ENCODE measurements at places on chromosomes 11 and 22.

DNA sequence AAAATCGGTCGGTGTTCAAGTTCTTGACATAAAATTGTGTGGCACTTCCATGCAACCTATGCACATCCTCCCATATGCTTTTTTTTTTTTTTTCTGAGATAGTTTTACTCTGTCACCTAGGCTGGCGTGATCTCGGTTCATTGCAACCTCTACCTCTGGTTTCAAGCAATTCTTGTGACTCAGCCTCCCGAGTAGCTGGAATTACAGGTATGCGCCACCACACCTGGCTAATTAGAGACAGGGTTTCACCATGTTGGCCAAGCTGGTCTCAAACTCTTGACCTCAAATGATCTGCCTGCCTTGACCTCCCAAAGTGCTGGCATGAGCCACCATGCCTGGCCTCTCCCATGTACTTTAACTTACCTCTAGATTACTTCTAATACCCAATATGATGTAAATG is 15.0 kb downstream of the GLB1L3 start:
- no peak for DNase-seq

- no peak for DNase-seq
Observed at GRCh38 chr22:43881091-43882061, 10.4 kb downstream of the PNPLA5 start.

DNA sequence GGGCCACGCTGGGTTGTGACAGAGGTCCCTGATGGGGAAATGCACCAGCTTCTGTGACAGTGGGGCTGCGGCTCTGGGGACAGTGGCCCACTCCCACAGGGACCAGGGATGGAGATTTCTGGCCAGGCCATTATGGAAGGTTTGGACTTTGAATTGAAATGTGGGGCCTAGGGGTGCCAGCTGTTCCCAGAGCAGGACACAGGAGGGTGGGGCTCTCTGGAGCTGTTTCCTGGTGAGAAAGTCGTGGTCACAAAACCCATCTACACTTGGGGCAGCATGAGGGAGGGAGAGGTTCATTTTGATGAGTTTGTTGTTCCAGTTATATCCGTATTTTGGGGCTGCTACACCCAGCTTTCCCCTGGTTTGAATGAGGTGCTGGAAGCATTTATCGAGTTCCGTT is 52.2 kb downstream of the LRP5 start:
- no peak for DNase-seq

DNA sequence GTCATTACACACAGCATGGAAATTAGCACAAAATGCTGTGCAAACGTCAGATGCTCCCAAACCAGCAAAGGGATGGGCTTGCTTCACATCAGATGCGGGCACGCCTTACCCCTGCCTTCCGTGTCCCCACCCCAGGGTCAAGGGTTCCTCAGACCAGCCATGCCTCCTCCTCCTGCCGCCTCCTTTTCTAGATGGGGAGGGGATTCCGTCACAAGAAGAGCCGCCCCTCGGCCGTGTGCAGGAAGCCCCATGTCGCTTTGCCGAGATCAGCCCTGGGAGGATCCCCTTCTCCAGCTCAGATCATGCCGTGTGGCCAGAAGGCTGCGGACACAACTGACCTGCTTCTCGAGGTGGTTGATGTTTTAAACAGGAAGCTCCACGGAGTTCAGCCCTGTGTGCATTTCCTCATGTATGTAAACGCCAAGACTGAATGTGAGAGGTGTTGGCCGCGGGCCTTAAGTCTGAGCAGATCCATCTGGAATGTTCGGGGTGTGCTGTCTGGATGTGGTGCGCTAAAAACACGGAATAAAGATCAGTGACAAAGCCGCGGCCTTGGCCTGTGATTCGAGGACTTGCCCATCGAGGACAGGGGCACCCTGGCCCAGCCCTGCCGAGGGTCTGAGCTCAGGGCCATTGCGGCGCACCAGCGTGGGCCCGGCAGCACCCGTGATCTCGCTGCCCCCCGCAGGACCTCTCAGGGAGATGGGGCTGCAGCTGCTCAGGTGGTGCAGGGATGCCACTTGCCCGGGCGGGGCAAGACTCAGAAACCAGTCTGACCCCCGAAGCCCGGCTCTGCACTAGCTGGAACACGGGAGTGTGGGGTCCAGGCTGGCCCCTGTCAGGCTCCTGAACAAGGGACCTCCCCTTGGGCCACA is 412.9 kb downstream of the TBC1D22A start:
- no peak for DNase-seq

- DNase-seq = no peak
Observed at GRCh38 chr11:31617246-31617645, 107.7 kb downstream of the ELP4 start.

- DNase-seq = peak; percentile 36
Observed at GRCh38 chr11:25775603-25776002, 556.3 kb upstream of the ANO3 start.

DNA sequence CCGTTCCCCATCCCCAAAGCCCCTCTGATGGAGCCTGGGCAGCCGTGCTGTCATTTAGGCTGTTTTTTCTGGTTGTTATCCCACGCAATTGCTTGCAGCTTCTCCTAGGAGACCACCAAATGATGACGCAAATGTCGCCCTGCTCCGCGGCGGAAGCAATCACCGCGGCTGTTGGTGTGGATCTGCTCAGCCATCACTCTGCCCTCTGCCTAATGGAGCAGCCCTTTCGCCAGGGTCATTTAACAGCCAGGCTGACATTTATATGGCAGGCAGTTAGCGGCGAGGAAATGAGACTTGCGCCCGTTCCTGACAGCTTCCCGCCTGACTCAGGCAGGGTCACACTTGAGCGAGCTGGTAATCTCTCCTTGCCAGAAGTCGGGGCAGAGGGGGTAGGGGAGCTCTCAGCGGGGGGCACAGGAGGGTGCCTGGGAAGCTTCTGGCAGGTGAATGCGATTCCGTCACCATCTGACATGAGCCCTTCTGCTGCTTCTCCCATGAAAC is 97.9 kb upstream of the RTL6 start:
- no peak for DNase-seq

DNA sequence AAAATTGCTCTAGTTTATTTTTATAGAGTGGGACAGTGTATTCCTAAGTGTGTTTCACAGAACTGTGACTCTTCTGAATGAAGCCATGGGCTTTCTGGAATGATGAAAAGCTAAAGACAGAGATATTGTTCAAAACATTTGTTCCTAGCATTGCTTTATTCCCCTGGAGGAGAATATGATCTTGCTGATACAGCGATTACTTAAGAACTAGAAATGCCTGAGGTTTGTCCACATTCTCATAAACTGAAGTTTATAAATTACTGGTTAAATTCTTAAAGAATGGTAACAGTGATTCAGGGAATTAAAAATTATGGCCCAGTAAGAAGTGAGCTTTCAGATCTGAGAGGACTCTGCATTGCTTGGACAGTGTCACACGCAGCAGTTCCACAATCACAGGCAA is 690.3 kb downstream of the FAM181B start:
- no peak for DNase-seq

DNA sequence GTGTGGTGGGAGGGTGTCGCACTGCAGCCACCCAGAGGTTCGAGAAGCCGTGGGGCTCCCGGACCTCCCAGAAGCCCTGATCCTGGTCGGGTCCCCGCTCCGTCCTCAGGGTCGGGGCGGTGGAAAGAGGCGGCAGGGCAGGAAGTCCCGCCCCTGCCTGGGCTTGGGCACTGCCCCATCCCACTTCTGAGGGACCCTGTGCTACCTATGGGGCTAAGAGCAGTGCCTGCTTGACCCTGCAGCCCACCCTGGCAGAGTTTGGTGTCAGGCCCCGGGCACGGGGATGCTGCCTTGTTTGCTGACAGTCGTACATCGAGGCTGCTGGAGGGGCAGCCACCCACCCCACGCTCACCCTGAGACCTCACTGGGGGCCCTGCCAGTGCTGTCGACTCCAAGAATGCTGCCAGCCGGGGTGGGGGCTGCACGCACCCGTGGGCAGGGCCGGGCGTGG is 19.4 kb downstream of the RNH1 start:
- no peak for DNase-seq

GRCh38 chr11:69295079-69295994 is 1.4 kb downstream of the MYEOV start:
- DNase-seq = no peak

- no peak for DNase-seq
Observed at GRCh38 chr11:47891886-47892285, 43.7 kb upstream of the NUP160 start.

- DNase-seq = no peak
Observed at GRCh38 chr22:36644333-36644757, 59.2 kb downstream of the CACNG2 start.

- no peak for DNase-seq
Observed at GRCh38 chr11:20303391-20303965, 60.0 kb upstream of the HTATIP2 start.

GRCh38 chr22:26393929-26394328 is 35.1 kb upstream of the ASPHD2 start:
- DNase-seq = no peak

- DNase-seq = no peak
Observed at GRCh38 chr22:47775686-47776085, 1013.2 kb downstream of the TBC1D22A start.

GRCh38 chr11:1410366-1411291 is 20.9 kb downstream of the BRSK2 start:
- no peak for DNase-seq

DNA sequence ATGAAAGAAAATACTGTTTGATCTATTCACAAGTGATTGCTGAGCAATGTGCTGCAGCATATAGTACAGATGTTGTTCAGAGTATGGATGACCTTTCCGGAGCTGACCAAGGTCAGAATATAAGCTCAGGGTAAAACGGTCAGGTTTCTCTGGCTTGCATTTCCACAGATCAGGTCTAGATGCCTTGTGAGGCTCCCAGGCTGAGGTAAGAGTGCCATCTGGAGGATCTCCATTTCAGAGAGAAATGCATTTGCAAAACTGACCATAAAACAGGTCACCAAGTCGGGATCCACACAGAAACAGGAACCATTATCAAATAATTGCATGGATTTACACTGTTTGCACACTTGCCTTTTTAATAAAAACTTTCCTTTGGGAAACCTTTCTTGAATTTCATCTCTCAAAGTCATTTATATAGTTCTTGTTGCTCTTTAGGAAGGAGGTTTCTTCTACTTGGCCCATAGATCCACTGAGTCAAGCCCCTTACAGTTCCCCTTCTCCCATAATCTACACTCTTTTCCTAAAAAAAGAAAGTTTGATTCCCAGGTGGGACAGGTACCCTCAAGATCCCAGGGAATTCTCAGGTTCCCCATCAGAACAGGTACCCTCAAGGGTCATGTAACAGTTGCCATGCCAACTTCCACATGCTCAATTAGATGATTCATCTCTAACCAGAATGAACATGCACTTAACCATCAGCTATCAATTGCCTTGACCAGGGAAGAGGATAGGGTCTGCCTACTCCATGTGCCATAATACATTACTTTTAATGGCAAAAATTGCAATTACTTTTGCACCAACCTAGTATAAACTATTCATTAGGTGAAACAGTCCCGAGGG is 25.0 kb upstream of the TMPRSS5 start:
- peak; percentile 72 for DNase-seq

DNA sequence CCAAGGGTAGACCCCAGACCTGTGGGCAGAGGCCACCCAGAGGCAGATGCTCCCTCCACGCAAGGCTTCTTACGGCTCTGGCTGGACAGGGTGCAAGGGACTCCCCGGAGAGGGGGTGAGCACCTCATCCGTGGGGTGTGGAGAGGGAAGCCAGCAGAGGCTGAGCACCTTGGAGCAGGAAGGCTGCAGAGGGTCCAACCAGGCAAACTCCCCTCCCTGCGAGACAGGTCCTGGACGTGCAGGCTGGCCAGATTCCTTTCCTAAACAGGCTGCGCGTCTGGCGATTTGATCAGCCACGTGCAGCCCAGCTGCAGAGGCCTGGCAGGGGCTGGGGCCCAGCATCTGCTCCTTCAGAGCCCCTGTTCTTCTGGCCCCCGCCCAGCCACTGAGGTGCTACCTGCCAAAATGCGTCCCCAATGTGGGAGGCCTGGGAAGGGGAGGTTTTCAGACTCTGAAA is 49.3 kb downstream of the WNT11 start:
- no peak for DNase-seq

DNA sequence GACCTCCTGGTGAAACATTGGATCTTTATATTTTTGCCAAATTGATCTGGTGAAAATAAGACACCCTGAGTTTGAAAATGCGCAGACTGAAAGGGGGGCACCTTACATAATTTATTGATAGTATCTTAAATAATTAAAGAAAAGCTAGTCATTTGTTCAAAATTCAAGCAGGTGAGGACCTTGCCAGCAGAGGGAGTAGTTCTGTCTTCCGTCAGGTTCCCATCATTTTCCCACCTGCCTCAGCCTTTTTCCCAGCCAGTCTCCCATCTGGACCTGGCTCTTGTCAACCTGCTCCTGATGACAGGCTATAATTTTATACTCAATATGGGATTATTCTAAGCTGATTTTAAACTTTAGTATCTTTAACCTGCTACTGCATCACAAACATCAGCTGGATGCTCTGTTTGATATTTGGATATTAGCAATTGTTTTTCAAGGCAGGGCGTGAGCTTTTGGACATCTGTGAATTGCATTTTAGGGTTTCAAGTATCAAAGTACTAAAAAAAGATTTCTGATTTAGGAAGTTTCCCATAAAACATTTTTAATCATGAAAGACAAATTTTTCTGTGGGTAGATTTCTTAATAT is 132.0 kb downstream of the ELP4 start:
- DNase-seq = no peak

DNA sequence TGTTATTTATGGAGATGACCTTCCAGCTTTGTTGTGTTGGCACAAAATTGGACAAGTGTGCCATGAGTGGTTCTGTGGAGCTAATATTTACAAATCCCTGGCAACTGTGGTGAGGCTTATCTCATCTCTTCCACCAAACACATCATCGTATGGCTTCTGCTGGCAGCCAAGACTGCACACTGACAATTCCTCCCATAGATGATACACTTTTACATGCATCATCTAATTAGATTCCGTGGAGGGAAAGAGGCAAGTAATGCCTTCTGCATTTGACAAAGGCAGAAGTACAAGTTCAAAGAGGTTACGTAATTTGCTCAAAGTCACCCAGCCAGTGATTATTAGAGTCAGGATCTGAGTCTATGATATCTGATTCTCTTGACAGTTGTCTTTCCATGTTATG is 62.7 kb upstream of the KIRREL3 start:
- no peak for DNase-seq

DNA sequence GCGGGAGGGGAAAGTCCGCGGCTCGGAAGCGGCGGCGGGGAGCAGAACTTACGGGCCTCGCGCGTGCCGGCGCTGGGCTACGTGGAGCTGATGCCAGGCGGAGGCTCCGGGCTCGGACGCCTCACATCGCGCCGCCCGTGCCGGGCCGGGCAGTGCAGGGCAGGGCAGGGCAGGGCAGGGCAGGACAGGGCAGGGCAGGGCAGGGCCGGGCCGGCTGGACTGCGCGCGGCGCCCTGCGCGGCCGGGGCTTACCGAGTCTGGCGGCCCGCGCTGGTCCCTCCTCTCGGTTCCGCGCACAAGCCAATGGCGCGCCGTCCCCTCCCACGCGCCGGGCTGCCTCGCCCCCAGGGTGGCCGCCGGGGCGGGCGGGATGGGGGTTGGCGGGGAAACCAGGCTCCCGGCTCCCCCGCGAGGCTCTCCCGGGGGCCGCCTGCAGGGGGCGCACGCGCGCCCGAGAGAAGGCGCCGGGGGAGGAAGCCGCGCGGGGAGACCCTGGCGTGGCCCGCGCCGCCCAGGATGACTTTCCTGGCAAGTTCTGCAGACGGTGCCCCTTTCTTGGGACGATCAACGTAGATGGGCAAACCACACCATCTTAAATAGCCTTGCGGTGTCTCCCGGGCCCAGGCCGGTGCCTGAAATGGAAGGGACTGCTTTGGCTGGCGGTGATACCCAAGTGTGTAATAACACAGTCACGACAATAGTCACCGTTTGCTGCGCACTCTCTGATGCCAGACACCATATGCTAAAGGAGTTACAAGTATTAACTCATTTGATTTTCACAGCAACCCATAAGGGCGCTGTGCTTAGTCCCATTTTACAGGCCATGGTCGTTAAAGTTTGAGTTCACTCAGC is at the start of gene TP53I11:
Gene TP53I11 (minus strand): TSS at position 259 of the 852 bp plus-strand sequence. CDS start 12,548 bp downstream, outside the sequence.
- DNase-seq = no peak

- DNase-seq = no peak
Observed at GRCh38 chr11:124740277-124740882, 638 bp downstream of the NRGN start.
